ENCODE measurements at places on chromosomes 5 and 9.

DNA sequence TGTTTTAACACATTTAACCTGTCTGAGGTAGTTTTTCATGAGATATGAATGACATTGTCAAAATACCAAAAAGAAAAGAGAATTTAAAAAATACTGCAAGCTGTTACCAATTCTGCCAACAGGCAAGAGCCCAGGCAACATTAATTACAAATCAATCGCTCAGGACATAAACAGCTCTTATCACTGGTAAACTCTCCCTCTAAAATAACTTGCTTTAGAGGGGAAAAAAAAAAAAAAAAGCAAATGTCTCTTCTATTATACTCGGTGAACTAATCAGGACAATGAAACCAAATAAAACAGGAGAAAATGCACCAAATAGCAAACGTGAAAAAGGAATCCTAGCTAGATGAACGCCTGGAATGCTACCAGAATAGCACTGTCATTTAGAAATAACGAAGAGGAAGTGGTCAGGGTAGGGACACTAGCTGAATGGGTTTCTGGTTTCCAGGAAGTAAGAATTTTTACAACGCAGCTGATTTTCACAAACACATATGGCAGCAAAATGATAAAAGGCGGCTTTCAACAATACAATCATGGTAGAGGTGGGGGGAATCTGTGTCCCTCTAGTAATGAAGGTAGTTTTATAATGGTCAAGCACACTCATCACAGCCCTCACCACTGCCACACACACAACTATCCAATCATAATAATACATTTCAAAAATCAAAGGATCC, 94.9 kb downstream of the DENND1A start:
- DNase-seq: no peak

GRCh38 chr9:114348261-114348905, 18.7 kb downstream of the ORM2 start:
- DNase-seq: no peak

DNA sequence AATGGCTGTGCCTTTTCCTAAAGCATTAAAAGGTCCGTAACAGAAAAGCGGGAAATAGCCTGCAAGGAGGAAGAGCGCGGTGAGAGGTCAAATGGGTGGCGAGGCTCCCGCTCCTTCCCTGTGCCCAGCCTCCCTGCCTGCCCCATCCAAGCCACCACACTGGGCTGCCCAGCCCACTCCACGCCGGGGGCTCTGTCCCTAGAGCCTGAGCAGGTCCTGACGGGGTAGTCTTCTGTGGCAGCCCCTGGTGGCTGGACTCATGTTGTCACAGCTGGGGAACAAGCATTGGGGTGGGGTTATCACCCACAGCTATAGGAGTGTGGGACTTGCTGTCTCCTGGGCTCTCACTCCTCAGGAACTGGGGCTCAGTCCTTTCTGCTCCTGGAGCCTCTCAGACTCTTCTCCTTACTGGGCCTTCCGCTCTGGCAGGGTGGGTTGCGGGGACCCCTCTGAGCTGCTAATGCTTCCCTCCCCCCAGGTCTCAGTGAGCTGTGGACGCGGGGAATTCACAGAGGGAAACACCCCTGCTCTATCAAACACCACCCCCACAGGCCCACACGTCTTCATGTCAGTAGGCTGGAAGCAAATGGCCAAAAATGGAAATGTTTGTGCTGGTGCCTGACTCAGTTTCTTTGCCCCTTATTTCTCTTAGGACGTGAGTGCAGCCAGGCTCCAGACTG, 152.4 kb upstream of the PHYKPL start:
- DNase-seq: no peak

DNA sequence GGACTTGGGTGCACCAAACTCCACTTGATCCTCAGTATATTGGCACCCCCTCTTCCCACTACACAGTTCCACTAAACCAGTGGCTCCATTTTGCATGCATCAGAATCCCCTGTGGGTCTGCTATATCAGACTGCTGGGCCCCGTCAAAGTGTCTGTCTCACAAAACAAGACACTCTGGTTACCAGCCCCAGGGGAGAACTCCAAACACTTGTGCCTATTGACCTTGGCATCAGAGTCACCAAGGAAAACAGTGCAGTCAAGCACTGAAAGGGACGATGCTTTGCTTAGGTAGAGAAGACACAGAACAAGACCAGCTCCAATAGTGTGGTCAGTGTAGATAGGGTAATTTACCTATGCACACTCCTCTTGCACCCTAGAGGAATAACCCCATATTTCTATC, 205.8 kb upstream of the RAI14 start:
- DNase-seq: no peak

DNA sequence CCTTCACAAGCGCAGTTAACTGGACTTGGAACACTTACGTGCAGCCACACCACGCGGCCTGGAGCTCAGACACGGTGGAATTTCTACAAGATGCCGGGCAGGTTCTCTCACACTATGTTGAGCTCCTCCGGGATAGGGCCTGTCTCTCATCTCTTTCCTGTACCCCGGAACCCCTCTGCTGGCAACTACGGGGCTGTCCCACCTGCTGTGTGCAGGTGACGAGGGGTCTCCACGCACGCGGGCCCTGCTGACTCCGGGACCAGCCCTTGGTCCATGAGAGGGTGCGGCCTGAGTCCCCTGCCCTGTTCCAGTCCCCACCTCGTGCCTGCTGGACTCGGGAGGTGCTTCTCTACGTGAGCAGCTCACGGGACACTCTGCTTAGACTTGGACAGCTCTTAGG, 40.1 kb downstream of the SLC6A3 start:
- no peak for DNase-seq

- no peak for DNase-seq
Measured at GRCh38 chr9:21028466-21028865, 3.0 kb downstream of the HACD4 start.

DNA sequence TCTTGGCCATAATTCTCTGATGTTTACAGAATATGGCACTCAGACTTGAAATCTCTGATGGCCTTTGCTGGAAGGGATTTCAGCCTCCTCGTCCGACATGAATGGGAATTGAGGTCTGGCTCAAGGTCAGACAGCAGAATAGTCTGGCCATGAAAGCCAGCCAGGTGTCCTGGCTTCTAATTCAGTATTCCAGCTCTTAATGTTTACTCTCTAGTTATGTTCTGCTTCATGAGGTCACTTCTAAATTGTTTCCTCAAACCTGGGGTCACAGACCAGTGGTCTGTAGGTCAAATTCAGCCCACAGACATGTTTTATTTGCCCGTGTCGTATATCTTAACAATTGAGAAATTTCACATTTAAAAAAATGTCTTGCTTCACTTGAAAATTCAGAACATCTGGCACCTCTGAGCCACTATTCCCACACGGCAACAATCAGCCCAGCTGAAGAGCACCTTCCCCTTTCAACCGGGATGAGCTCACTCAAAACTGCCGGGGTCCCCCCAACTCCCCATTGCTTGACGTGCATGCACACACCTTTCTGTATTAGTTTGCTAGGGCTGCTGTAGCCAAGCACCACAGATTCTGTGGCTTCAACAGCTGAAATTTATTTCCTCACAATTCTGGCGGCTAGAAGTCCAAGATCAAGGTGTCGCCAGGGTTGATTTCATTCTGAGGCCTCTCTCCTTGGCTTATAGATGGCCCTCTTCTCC, 243.5 kb downstream of the ENC1 start:
- DNase-seq: no peak

DNA sequence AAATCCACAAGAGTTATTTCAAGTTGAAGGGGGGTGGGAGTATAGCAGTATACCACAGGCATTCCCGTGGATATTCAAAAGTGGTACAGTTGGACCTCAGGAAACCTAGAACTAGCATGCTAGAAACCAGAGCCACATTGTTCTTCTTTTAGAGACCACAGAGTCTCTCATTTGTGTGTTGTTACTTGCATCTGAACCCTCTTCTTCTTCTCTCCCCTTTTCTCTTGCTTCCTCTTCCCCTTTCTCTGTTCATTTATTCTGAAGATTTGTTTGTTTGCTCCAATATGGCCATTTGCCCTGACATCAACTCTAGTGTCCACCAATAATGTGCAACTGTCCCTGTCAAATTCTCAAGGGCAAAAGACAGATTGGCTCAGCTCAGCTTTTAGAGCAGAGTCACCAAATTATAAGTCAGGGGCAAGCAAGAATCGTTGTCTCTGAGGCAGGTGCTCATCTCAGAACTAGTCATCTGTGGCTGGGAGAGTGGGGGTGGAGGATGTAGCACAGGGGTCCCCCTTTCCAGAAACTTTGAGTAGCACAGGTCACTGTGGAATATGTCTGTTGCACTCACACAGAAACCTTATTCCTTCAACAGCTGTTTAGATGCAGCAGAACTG, 321.1 kb downstream of the ARRDC3 start:
- DNase-seq: no peak

DNA sequence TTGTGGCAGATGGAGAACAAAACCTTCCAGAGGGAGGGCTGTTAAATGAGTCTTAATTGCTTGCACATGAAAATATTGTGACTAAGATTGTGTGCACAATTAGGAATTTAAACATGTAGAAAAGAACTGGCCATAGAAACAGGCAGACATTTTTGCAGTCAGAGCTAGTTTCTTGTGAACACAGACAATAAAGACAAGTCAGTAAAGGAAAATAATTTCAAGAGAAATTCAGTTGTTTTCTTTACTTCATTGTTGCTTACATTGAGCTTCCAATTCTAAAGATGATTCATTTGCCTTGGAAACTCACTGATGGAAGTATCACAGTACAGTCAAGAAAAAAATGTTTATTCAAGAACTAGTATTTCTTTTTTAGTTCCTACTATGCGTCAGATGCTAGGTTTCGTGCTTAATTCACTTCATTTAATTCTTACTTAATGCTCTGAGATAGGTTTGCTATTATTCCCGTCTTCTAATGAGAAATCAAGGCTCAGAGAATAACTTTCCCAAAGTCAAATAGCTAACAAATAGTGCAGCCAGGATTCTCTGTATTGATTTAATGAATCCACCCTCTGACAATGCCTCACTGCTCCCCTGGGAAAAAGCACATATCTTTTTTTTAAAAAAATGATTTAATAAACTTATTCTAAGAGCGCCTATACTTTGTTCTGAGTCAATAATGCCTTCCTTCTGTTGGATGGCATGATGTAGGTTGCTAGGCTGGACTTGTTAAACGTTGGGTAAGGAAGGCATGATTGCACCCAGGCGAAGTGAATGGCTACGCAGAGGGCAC, 581.4 kb downstream of the RAB3C start:
- DNase-seq: no peak

DNA sequence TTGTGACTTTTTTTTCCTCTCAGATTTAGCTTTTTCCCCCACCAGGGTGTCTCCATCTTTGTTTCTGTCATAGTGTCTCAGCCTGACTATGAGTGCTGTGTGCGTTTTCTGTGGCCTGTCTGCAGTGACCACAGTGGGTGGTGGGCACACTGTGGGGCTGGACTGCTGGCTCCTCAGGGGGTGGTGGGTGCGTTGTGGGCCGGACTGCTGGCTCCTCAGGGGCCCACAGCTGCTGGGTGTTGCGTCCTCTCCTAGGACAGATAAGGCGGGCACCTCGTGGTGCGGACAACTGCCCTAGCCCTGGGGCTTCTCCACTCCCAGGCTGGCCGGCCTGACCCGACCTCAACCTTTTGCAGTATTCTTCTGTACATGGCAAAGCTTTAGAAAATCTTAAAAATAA, 100.4 kb downstream of the EHMT1 start:
- DNase-seq: no peak

GRCh38 chr9:98864281-98865174, 57.1 kb downstream of the GALNT12 start:
- no peak for DNase-seq

DNA sequence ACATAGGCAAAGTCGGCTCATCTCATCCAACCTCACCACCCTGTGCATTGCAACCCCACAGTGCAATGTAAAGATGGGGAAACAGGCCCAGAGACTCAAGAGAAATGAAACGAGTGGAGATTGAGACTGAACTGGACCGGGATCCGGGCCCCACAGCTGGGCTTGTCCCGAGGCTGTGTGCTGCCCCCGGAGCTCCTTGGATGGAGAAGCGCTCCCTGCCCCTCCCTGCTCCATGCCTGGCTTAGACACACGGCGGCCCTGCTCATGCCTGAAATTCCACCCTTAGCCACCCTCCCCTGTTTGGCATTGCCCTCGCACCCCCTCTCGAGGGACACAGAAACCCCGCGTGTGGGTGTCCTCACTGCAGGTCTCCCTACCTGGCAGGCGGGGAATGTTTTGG, 27.2 kb upstream of the FCN1 start:
- no peak for DNase-seq

GRCh38 chr5:118692811-118693342, 295.5 kb downstream of the DTWD2 start:
- no peak for DNase-seq

- DNase-seq: no peak
Measured at GRCh38 chr9:76227156-76227555, 167.1 kb downstream of the RFK start.

DNA sequence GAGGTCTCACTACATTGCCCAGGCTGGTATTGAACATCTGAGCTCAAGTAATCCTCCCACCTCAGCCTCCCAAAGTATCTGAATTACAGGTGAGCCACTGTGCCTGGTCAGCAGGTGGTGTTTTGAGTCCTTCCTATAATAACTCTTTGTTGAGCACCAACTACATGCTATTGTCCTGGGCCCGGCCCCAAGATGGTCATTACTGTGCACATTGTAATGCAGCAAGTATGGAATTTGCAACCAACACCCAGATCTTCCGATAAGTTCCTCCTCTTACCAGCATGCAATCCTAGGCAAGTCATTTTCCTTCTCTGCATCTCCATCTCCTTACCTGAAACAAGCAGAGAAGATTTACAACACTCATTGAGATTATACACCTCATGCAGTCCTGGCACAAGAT, 510.3 kb upstream of the KLF4 start:
- no peak for DNase-seq

DNA sequence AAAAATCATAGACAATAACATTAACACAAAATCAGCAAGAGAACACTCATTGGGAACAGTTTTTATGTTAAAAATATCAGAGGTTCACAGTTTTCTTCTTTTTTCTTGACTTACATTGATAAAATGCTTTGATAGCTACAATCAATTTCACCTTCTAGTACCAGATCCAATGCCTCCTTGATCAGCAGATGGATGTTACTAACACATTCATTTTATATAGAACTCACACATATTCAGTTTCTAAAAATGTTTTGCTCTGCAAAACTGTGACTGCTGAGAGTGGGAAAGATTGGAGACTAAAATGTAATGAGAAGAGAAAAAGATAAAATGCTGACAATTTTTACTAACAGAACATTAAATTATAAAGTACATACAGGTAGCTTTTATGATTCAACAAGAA, 143.1 kb downstream of the TTC39B start:
- DNase-seq: no peak

- no peak for DNase-seq
Measured at GRCh38 chr5:118439831-118440230, 548.5 kb downstream of the DTWD2 start.

GRCh38 chr5:59466271-59466670, 427.3 kb downstream of the PDE4D start:
- no peak for DNase-seq

GRCh38 chr5:175597718-175598117, 60.2 kb upstream of the HRH2 start:
- no peak for DNase-seq

DNA sequence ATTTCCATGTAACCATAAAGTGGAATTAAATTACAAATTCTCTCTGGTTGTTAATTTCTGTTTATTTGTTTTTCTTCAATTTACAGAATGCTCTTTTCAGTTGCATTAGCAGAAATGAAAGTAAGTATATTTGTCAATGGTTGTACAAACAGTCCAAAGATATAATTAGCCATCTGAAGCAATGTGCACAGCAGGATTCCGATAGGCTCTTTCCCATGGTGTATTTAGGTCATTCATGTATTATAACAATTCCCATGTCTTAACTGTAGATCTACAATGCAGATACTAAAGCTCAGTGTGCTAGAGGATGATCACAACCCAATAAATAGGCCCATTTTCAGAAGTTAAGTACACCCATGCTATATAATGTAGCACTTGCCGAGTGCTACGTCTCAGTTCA, 43.8 kb downstream of the RECK start:
- DNase-seq: no peak

- DNase-seq: no peak
Measured at GRCh38 chr9:133320421-133320881, 15.5 kb downstream of the SURF6 start.

Data from CMK (cell line).